ENCODE measurements at places on chromosomes 6 and 20.

DNA sequence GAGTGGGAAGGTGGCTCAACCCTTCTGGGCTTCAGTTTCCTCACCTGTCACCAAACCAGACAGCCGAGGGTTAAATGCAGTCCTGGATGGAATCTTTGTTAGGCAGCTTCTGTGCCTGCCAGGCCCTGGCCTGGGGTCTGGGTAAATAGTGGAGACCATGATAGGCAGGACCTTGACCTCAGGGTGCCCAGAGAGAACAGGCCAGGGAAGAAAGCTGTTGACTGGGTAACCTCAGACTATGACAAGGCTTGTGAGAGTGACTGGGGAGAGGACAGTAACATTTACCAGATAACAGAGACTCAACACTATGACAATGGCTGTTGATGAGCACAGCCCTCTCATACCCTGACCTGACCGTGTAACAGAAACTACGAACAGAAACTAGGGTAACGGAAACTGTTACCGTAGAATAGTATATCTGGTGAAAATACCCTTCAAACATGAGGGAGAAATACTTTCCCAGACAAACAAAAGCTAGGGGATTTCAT, 218.3 kb downstream of the PREX1 start:
- DNase-seq = no peak

DNA sequence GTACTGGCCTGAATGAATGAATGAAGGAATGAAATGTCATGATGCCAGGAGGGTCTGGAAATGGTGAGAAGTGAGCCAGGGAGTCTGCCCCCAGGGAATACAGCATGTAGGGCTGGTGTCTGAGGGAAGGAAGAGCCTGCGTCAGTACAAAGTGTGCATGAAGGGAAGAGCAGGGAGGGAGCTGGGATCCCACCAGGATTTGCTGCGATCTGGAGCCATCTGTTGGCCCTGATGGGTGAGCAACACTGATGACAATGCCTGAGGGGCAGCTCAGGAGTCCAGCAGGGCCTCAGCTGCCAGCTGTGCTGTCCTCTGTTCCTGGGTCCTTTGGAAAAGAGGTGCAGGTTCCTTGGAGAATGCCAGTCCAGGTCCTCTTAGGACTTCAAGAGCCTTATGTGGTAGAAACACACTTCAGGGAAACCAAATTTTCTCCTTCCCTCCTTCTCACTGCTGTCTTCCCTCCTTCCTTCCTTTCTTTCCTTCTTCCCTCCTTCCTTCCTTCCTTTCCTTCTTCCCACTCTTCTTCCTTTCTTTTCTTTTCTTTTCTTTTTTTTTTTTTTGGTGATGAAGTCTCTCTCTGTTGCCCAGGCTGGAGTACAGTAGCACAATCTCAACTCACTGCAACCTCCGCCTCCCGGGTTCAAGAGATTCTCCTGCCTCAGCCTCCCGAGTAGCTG, 11.5 kb downstream of the BPI start:
- DNase-seq = no peak

DNA sequence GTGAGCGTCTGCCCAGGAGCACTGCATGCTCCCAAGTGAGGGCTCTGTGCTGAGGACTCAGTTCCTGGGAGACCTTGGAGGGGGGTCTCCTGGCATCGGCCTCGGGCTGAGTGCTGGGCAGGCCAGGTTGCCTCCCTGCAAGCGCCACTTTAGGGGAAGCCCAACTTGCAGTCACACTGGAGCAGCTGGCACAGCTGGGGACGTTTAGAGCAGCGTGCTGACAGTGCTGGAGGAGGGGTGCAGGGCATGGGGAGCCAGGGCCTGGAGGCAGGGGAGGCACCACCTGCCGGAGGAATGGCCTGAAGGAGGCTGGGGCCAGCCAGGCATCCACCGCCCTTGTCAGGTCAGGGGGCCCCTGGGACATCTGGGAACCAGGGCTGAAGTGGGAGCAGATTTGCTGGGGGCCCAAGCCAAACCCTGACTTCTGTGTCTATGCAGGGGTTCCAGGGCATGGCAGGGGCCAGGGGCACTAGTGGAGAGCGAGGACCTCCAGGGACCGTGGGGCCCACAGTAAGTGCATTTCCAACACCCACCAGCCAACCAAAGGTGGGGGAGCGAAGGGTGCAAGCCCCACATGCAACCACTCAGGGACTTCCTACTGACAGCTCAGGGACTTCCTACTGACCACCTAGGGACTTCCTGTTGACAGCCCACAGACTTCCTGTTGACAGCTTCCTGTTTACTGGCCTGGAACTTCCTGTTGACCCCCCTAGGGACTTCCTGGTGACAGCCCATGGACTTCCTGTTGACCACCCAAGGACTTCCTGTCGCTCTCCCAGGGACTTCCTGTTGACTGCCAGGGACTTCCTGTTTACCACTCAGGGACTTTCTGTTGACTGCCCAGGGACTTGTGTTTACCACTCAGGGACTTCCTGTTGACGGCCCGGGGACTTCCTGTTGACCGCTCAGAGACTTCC, 33.6 kb downstream of the COL20A1 start:
- DNase-seq = no peak

DNA sequence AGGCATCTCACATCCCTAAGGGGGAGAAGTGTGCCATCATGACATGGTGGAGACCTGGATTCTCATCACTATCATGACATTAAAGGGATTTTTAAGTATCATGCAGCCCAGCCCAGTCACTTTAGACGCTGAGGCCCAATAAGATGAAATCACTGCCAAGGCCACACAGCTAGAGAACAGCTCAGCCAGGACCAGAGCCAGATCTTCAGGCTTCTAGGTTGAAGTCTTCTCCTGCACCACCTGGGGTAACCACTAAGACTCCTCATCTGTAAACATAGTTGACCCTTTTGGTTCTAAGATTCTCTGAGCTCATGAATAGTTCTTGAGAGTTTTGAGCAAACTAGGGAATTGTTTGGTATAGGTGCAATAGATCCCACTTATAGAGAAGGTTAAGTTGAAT, 125.1 kb downstream of the TCP11 start:
- DNase-seq = no peak

- no peak for DNase-seq
Observed at GRCh38 chr20:56762829-56763228, 133.7 kb downstream of the TFAP2C start.

GRCh38 chr6:129748212-129748900, 38.4 kb upstream of the ARHGAP18 start:
- DNase-seq = no peak

- DNase-seq = no peak
Observed at GRCh38 chr6:35483490-35483889, 13.4 kb downstream of the TEAD3 start.

DNA sequence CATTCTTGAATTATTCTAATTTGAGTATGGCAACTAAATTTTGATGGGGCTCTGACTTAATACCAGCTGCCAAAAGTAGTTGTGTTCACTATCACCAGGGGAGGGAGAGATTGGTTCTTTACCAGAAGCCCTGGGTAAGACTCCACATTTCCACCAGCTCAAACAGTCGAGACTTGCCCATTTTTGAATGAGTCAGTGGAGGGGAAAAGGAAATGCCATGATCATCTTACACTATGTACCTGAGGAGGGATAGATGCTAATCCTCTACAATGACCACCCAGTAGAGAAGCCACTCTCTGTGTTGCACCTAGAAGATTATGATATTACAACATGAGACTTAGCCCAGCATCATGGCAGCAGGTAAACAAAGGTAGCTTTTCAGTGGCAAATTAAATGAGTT, 77.0 kb upstream of the SGK1 start:
- no peak for DNase-seq

GRCh38 chr20:6848041-6848440, 80.6 kb downstream of the BMP2 start:
- DNase-seq = no peak

GRCh38 chr6:42279144-42279781, 61.6 kb upstream of the MRPS10 start:
- DNase-seq = no peak

- DNase-seq = no peak
Observed at GRCh38 chr6:8065519-8065911, 1.3 kb upstream of the BLOC1S5 start.

DNA sequence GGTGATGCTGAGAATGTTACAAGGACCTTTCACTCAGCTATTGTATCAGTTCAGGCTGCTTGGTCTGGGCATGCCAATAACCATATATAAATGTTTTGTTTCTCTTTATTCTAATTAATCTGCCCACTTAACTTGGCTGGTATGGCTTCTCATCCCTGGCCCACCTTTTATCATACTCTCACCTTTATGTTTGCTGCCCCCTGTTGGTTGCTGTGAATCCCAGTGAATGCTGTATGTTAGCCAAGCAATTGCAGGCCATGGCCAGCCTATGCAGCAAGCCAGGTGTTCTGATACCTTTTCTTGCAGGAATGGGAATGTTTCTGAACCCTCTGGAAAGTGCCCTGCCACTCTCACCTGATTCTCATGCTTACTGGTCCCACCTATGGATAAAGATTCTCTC, 54.6 kb downstream of the PCSK2 start:
- peak; percentile 54 for DNase-seq

GRCh38 chr6:164291224-164291623, 876.7 kb downstream of the QKI start:
- DNase-seq = no peak

DNA sequence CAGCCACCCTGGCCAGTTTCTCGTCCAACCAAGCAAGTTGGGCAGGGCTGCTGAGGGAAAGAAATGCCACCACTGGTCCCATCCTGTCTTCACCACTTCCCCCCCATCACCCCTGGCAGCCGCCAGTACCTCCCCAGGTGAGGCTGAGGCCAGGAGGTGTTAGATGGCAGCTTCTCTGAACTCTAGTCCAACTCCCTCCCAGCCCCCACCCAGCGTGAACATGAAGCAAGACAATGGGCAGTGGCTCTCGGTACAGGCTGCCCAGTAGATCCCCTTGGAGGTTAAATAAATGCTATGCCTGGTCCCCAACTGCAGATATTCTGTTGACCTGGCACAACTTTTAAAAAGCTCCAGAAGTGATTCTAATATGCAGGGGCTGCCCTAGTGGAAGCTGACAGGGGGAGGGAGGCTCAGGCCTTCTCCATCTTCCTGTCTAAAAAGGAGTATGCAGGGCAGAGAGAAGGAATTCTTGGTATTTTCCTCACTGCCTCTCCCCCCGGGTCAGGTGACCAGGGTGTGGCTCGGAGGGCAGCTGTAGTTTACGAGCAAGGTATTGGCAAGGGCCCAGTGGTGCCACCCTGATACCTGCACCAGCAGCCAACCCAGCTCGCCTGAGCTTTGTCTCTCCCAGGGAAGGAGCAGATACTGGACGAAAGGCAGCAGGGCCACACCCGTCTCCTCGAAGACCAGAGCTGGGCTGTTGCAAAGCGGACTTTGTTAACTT, 25.7 kb downstream of the KCNK5 start:
- peak; percentile 74 for DNase-seq

- DNase-seq = peak; percentile 24
Observed at GRCh38 chr6:130178692-130179091, 44.1 kb downstream of the SAMD3 start.

DNA sequence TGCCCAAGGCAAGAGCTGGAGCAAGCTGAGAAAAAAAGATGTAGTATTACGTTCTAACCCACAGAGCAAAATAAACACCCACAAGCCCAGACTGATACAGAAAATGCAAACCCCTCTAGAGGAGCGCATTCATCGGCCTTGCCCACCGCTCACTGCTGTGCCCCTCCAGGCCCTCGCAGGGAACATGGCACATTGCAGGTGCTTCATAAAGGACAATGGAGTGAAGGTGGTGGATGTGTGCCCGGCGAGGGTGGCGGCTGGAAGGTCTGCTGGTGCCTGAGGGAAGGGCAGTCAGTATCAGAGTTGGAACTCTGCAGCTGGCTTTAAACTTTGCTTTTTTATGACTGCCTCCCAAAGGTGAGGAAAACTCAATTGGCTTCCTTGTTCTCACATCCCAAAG, 18.5 kb upstream of the IRF4 start:
- DNase-seq = no peak

GRCh38 chr6:85113934-85114580, 335.8 kb upstream of the NT5E start:
- no peak for DNase-seq

DNA sequence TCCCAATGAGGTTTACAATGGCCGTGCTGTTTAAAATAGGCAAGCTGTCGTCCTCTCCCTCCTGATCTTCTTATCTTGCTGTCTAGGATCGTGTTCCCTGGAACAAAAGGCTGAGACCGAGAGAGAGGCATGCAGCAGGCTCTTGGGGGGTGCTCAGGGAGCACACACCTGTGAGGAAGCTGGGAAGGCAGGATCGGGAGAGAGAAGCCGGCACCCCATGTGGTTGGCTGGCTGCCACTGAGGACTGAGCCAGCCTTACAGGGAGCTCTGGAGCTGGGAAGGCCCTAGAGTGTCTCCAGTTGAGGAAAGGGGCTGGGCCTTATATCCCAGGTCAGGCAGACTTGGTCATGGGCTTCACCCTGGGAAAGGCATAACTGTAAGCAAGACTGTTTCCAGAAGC, 184.2 kb downstream of the LY86 start:
- DNase-seq = peak; percentile 63

GRCh38 chr6:73548458-73549446, 27.9 kb upstream of the EEF1A1 start:
- no peak for DNase-seq

- no peak for DNase-seq
Observed at GRCh38 chr20:48766961-48767960, 60.5 kb downstream of the PREX1 start.

DNA sequence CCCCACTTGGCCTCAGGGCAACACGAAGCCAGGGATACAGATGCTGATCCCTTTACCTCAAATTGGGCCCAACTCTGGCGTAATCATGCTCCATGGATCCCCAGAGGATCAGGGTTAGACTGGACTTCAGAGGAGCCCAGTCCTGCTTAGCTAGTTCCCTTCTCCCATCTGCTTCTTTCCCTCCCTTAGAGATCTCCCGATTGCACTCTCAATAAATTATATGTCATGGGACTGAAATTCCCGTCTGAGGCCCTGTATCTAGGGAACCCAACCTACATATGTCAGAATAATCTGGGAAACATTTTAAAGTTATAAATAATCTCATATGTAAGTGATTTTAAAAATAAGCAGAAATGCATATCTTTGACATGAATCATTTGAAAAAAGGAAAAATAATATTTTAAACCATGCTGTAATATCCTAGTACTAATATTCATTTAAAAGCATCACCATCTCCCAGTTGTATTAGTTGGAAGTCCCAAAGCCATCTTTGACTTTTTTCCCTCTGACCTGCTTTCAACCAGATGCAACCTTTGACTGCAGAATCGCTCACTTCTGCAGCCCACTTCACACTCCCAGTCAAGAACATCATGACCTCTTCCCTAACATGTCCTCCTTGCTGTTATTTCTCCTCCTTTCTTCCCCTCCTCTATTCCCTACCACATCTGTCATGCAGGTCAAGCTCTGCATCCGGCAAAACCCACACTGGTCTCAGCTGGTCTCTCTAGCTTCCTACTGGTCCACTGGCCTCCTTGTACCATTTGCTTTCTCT, 393.6 kb downstream of the BTBD3 start:
- DNase-seq = no peak
